Panc1 (cell line): ENCODE measurements at places on chromosomes 11 and 22. TPM values are rescaled to one million over a fixed set of nuclear protein-coding genes. Genes with fewer than 3 reads are reported as not detected.

- DNase-seq = no peak
Measured at GRCh38 chr22:37747080-37747714, 50.3 kb downstream of the TRIOBP start.

DNA sequence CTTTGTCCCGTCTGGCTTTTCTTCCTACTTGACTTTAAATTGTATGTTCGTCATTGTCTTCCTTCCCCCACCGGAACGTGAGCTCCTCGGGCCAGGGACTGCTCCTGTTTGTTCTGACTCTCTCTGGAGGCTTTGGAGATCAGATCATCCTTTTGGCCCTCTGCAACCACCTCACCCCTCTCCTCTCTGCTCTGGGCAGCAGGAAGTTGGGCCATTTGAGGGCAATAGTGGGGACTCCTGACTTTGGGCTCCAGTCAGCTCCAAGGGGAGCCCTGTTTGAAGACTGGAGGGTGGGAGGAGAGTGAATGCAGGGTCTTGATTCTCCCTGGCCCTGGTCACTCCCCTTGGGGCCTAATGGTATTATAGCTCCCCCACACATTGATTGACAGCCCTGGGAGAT is 186.3 kb upstream of the B3GAT1 start:
- DNase-seq = no peak

GRCh38 chr11:102640946-102641345 is 15.8 kb upstream of the MMP20 start:
- no peak for DNase-seq

DNA sequence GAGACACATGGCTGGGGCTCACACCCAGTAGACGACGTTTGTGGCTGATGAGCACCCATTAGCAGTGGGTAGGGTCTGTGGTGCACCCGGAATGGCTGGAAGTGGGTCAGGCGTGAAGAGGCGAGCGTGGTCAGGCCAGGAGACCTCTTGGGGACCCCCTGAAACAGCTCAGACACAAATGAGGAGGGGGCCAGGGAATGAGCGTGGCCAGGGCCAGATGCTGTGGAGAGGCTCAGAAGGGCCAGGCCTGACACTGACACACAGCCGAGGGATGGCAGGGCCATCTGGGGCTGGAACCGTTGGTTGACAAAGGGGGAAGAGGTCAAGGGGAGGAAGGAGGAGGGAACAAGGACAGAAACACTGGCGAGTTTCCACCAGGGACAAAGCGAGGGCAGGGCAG is 162.8 kb downstream of the SHANK2 start:
- no peak for DNase-seq

DNA sequence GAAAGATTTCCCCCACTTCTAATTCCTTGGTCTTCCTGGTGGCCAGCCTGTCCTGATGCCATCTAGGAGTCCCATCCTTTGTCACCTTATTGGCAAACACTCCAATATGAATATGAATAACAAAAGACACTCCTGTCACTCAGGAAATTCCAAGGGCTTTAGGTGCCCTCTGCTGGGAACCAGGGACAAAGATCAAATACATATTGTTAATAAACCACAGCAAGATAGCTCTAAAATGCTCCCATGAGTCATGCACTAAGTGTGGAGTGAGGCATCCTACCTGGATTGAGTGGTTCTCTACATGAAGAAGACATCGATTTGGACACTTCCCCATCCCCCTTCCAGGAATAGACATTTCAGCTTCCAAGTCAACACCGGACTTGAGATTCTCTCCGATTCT is 823.6 kb downstream of the TBC1D22A start:
- DNase-seq = no peak

DNA sequence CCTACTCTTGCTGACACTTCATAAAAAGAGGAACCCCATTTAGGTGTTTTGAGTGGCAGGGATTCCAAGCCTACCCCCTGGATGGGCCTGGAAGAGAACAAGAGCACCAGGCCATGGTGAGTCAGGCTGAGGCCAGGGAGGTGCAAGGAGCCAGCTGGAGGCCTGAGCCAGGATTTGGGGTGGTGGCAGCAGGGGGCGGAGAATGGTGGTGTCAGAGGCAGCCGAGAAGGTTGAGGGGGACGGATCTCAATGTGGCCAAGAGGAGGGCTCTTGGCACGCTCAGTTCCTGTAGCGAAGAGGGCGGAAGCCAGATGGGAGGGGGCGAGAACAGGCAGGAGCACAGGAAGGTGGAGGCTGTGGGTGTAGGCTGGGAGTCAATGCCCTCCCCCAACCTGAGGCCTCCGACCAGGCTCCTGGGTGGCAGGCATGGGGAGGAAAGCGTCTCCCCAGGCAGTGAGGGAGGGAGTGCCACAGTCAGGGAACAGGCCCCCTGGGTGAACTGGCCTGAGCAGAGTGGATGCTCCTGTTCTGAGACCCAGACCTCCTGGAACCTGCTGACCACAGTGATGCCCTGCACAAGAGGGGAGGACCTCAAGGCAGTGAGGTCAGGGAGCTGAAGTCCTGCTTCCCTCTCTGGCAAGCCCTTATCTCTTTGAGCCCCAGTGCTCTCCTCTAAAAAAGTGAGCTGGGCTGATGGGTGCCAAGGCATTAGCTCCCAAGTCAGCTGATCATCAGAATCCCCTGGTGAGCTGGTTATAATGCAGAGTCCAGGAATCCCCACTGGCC is 13.9 kb downstream of the RTN4RL2 start:
- DNase-seq = no peak

The KCNQ1OT1 gene
- 1.3 TPM for total RNA-seq

The FXYD2 gene
- total RNA-seq = 0.39 TPM

The PRG3 gene
- total RNA-seq = not detected

The LYVE1 gene
- total RNA-seq = 0.31 TPM
